Foreskin keratinocyte (primary cell): ENCODE measurements at places on chromosomes 7 and 10. TPM values are rescaled to one million over a fixed set of nuclear protein-coding genes. Genes with fewer than 3 reads are reported as not detected.

The SORBS1 gene
- total RNA-seq: 0.71 and 0.74 TPM in 2 replicates

The ANXA8 gene
- 562 and 572 TPM in 2 replicates for total RNA-seq

The MKLN1 gene
- 27.0 and 27.2 TPM in 2 replicates for total RNA-seq

The CALHM1 gene
- total RNA-seq: not detected in 2 replicates

The EIF5AL1 gene
- 0.31 and 0.42 TPM in 2 replicates for total RNA-seq

The BCAP29 gene
- total RNA-seq: 70.4 and 80.3 TPM in 2 replicates

The ZPBP gene
- not detected in 2 replicates for total RNA-seq

The TUBB8 gene
- 0.07 TPM in 1 of 2 replicates, not detected in the other for total RNA-seq

The NPFFR1 gene
- not detected in 2 replicates for total RNA-seq

The VSIR gene
- total RNA-seq: 4.0 and 5.2 TPM in 2 replicates

The TBX20 gene
- not detected in 2 replicates for total RNA-seq

The FLNC gene
- 0.61 and 1.2 TPM in 2 replicates for total RNA-seq

The UCMA gene
- not detected in 2 replicates for total RNA-seq

The PNLIPRP2 gene
- not detected in 2 replicates for total RNA-seq

The TAS2R40 gene
- total RNA-seq: not detected in 2 replicates

The PRPS1L1 gene
- not detected in 2 replicates for total RNA-seq

The ADAP1 gene
- 5.8 and 7.8 TPM in 2 replicates for total RNA-seq

The BBIP1 gene
- 20.7 and 22.5 TPM in 2 replicates for total RNA-seq

The GPR26 gene
- total RNA-seq: not detected in 2 replicates

The DGKI gene
- not detected in 2 replicates for total RNA-seq

The AGMO gene
- total RNA-seq: not detected in 2 replicates

The LUC7L2 gene
- 55.3 and 67.2 TPM in 2 replicates for total RNA-seq

The CHRM2 gene
- not detected in 2 replicates for total RNA-seq

The CALCR gene
- total RNA-seq: not detected in 2 replicates

The GBX1 gene
- total RNA-seq: not detected in 2 replicates

The CC2D2B gene
- 0.24 TPM in 1 of 2 replicates, not detected in the other for total RNA-seq

The SLC13A4 gene
- 0.10 and 0.14 TPM in 2 replicates for total RNA-seq

The CUZD1 gene
- total RNA-seq: 0.92 and 1.0 TPM in 2 replicates

The TAS2R41 gene
- total RNA-seq: not detected in 2 replicates

The PODXL gene
- total RNA-seq: 0.53 and 2.3 TPM in 2 replicates

The SFTPA2 gene
- not detected in 2 replicates for total RNA-seq

The CALML5 gene
- total RNA-seq: 2.4 and 65.7 TPM in 2 replicates

The SGCE gene
- total RNA-seq: 31.6 and 35.5 TPM in 2 replicates

The FAM25G gene
- total RNA-seq: 0.74 TPM in 1 of 2 replicates, not detected in the other

The HMX2 gene
- not detected in 2 replicates for total RNA-seq

The AKR1C8 gene
- total RNA-seq: not detected in 2 replicates

The DNAJC2 gene
- total RNA-seq: 27.7 and 32.2 TPM in 2 replicates

The ITIH5 gene
- total RNA-seq: not detected in 2 replicates

The SUGCT gene
- total RNA-seq: 76.2 and 143 TPM in 2 replicates

The SEMA3A gene
- 3.2 and 4.6 TPM in 2 replicates for total RNA-seq
